ENCODE measurements at places on chromosomes 7 and 10. TPM values are rescaled to one million over a fixed set of nuclear protein-coding genes. Genes with fewer than 3 reads are reported as not detected.

The HDAC9 gene
- total RNA-seq, result 3.3 TPM

The ADCYAP1R1 gene
- not detected for total RNA-seq

The SNX8 gene
- 17.2 TPM for total RNA-seq

The DLX5 gene
- total RNA-seq, result 0.30 TPM

The LIPN gene
- not detected for total RNA-seq

The PRRT4 gene
- not detected for total RNA-seq

The DNAH11 gene
- total RNA-seq, result 1.2 TPM

The AGAP4 gene
- total RNA-seq, result 6.4 TPM

The OPN4 gene
- 0.14 TPM for total RNA-seq

The LRRC17 gene
- total RNA-seq, result 69.2 TPM

The CPXM2 gene
- total RNA-seq, result 6.8 TPM

The ELN gene
- 0.59 TPM for total RNA-seq

The SPDYE18 gene
- not detected for total RNA-seq

The IFIT2 gene
- total RNA-seq, result 1.9 TPM

The SLC26A5 gene
- total RNA-seq, result not detected

The IL2RA gene
- total RNA-seq, result not detected

The CNNM1 gene
- total RNA-seq, result 0.14 TPM

The NEUROD6 gene
- not detected for total RNA-seq

The TMEM236 gene
- under 0.01 TPM for total RNA-seq

The ZNF425 gene
- 4.5 TPM for total RNA-seq

The FGFR2 gene
- 9.2 TPM for total RNA-seq

The CALML5 gene
- total RNA-seq, result not detected

The EMX2 gene
- 0.59 TPM for total RNA-seq

The HHEX gene
- total RNA-seq, result 2.0 TPM

The HTR5A gene
- not detected for total RNA-seq

The KLLN gene
- 0.59 TPM for total RNA-seq

The HYAL4 gene
- not detected for total RNA-seq

The MACROH2A2 gene
- 5.6 TPM for total RNA-seq

The HOXA7 gene
- total RNA-seq, result 1.8 TPM

The FLNC gene
- total RNA-seq, result 226 TPM

The NUTM2B gene
- under 0.01 TPM for total RNA-seq

The SUGCT gene
- 16.0 TPM for total RNA-seq

The MYH16 gene
- under 0.01 TPM for total RNA-seq

The OR2A5 gene
- not detected for total RNA-seq

The GALNT11 gene
- 77.2 TPM for total RNA-seq

The SPDYE8 gene
- total RNA-seq, result not detected

The SOSTDC1 gene
- 0.05 TPM for total RNA-seq

The UPK3BL2 gene
- total RNA-seq, result 0.89 TPM

The PHYHIPL gene
- total RNA-seq, result not detected
